Esophagus muscularis mucosa (tissue), 4 donors: ENCODE measurements at places on chromosomes 16 and 17. TPM values are rescaled to one million over a fixed set of nuclear protein-coding genes. Genes with fewer than 3 reads are reported as not detected.

The ZACN gene
- 0.13 TPM for total RNA-seq

The SRCIN1 gene
- 2.5 TPM for total RNA-seq

The KIF19 gene
- total RNA-seq = 1.2 TPM

The CLEC18A gene
- not detected for total RNA-seq

The SAT2 gene
- total RNA-seq = 60.3 TPM

The BCAS3 gene
- 18.4 TPM for total RNA-seq

The COX10 gene
- total RNA-seq = 22.9 TPM

The SEPTIN12 gene
- not detected for total RNA-seq

GRCh38 chr17:49016775-49017463 is 19.7 kb downstream of the IGF2BP1 start:
- DNase-seq = no peak

- no peak for DNase-seq
These were observed 62.7 kb upstream of the GAS7 start for GRCh38 chr17:10261098-10261497.

GRCh38 chr16:19829844-19830692 is 54.6 kb downstream of the GPRC5B start:
- DNase-seq = no peak

DNA sequence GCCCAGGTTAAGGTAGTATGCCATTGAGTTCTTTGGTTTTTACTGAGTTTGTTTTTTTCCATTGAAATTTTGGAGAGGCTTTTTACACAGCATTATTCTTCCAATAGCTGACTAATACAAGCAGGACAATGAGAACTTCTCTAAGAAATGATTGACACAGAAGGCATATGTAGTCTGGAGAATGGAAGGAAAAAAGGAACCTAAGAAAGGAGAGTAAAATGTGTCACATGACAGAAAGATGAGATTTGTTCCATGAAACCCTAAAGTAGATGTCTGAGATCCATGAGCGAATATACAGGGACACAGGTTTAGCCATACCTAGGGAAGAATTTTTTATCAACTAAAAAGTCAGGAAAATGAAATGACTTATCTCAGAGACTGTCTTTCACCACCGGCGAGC is 80.7 kb downstream of the AKAP1 start:
- DNase-seq = no peak

DNA sequence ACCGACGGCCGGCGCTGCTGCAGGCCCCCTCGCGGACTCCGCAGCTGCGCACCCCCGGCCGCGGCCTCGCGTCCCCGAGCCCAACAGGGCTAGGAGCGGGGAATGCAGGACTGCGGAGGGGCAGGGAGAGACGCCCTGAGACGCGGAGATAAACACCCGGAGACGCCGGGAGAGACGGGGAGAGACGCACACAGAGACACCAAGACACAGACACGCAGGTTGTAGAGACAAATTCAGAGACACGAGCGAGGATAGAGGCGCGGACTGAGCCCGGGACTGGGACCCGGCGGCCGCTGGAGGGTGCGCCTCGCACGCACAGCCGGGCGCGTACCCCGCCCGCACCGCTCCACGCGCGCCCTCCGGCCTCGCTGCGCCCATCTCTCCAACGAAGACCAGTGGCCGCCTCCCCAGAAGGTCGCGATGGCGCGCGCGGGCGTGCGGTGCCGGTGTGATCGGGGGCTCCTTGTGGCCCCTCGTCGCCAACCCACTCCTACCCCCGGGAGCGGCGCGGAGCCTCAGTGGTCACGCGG is 902 bp downstream of the STAC2 start:
- DNase-seq = no peak

GRCh38 chr17:42025936-42026335 is 6.0 kb downstream of the NKIRAS2 start:
- no peak for DNase-seq

DNA sequence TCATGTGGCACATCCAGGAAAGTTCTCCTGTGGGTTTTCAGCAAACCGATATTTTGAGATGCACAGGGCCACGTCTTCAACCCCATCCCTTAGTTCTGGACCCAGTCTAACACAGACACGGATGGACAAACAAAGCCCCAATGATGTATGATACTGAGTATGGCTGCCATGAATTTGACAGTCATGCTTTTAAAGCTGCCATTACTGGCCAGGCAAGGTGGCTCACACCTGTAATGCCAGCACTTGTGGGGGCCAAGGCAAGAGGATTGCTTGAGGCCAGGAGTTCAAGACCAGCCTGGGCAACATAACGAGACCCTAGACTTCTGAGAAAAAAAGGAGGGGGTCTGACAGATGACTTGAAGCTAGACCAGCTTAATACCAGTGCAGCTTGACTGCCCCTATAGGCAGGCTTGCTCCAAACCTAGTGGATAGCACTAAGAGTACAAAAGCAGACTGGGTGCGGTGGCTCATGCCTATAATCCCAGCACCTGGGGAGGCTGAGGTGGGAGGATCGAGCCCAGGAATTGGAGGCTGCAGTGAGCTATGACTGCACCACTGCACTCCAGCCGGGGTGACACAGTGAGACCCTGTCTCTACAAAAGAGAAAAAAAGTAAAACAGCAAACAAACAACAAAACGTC is 10.8 kb upstream of the ZNF629 start:
- no peak for DNase-seq

GRCh38 chr17:39605492-39606433 is 2.0 kb downstream of the NEUROD2 start:
- DNase-seq = no peak

DNA sequence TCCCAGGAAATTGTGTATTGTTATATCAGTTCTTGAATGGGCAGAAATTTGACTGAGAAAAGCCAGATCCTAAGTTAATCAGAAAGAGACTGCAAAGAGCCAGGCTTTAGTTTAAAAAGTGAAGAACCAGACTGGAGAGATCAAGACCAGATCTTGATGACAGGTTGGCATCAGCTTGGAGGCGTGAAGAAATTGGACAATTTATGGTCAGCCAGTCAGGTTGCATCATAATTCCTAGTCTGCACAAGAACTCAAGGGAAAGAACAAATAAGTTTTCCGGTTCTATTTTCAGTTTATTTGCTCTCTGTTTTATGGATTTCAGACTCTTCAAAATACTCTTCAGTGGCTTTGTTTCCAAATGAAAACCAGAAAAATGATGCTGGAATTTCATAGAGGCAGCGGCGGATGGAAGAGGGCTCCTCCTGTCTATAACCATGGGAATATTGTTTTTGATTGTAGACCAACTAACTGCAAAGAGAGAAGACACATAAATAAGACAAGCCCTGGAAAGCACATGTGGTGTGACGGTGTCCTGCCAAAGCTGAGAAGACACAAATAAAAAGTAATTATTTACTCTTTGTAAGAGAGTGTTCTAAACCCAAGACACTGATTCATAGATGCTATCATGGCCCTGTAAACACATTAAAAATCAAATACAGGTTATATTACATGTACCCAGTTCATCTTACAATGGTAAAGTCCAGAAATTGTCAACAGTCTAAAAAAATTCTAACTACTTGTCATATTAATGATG is 91.7 kb downstream of the PCTP start:
- DNase-seq = no peak

DNA sequence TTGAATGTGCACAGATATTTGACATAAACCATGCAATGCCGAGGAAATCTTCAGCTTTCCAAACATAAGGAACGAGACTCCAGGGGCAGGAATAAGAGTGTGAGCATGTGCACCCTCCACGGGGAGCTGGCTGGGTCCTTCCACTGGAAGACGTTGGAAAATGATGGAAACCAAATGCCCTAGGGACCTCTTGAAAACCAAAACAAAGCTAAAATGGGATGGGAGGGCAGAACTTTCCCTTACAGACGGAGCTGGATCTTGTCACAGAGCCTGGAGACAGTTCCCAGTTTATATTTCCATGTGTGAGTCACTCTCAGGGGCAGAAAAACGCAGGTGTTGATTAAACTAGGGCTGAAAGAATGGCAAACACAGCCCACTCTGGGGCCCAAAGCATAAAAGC is 34.4 kb upstream of the DNAH17 start:
- DNase-seq = no peak

DNA sequence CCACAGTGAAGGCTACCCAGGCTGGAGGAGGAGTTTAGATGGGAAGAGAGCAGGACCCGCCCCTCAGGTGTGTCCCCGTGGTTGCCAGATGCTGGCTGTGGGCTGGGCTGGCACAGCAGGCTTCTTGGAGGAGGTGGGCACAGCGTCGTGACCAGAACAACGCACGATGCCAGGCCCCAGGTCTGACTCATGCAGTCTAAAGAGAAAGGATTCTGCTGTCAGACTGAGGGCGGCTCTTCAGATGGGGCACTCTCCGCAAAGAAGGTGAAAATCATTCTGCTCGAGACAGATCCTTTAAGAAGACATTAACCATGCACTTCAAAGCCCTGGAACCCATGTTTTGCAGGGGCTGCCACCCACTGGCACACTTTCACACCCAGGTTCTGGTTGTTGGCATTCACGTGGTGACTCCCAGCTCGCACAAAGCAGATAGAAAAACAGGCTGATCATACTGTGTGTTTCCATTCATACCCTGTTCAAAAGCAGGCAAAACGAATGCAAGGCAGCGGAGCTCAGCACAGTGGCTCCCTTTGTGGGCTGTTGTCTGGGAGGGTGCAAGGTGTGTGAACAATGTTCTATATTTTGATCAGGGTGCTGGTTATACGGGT is 19.0 kb downstream of the CACNG4 start:
- DNase-seq = no peak

- DNase-seq = no peak
These were observed 26.7 kb downstream of the KDM8 start for GRCh38 chr16:27229891-27230470.

DNA sequence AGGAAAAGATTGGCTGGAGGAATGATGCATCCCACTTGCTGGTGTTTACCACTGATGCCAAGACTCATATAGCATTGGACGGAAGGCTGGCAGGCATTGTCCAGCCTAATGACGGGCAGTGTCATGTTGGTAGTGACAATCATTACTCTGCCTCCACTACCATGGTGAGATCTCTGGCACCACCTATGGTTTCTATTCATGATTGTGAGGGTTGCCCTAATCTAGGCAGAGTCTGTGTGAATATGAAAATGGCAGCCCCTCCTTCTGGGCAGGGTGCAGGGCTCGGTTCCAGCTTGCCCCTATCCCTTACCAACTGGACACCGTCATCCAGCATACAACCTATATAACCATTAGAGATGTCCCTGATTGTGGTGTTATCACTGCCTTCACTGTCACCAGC is 33.4 kb downstream of the ITGB3 start:
- DNase-seq = no peak

DNA sequence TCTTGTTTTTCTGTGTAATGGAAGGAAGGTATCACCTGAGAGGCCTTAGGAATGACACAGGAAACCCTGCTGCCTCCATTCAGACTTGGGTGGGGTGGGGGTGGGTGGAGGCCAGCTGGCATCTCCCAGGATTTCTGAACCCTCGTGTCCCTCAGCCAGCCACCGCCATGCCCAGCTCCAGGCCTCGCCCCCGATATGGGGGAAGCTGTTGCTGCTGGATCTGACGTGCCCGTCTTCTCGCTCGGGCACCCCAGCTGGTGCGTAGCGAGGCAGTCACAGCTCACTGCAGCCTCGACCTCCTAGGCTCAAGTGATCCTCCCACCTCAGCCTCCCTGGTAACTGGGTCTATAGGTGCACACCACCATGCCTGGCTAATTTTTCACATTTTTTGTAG is 220.0 kb upstream of the CHMP6 start:
- DNase-seq = no peak

GRCh38 chr17:3510090-3510489 is 34.3 kb downstream of the ASPA start:
- no peak for DNase-seq

DNA sequence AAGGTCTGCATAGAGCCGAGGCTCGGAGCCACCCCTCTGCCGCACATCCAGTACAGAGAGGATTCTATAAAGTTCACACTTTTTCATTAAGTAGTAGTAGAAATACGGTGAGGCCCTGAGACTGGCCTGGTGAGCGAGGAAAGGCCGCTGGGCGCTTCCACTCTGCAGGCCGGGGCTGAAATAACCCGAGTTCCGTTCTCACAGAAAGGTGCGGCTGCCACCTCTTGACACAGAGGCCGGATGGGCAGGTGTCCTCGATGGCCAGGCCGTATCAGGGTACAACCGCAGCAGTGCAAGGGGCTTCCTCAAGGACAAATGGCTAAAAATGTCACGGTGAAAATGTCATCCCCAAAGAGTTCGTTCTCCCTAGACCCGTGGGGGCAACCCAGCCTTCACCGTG is 770 bp upstream of the PCYT2 start:
- no peak for DNase-seq

DNA sequence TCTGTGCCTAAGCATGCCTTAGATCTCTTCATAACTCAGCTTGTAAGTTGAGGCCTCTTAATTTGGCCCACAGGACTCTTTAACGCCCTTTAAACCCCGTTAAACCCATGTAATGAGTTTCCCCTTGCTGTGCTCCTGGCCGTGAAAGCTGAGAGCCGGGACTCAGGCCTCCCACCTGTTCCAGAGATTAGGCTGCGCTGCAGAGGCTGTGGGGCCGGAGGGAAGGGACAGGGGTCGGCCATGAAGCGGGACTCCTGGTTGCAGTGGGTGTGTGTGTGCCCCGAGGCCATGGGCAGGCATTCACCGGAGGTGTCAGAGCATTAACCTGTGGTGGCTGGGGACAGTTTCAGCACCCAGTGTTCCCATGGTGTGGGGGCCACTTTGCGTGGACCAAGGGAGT is 150.8 kb upstream of the IRX3 start:
- DNase-seq = no peak

- DNase-seq = no peak
These were observed 1.8 kb upstream of the WDR90 start for GRCh38 chr16:647173-647902.
